ENCODE measurements at places on chromosomes 6 and 20.

DNA sequence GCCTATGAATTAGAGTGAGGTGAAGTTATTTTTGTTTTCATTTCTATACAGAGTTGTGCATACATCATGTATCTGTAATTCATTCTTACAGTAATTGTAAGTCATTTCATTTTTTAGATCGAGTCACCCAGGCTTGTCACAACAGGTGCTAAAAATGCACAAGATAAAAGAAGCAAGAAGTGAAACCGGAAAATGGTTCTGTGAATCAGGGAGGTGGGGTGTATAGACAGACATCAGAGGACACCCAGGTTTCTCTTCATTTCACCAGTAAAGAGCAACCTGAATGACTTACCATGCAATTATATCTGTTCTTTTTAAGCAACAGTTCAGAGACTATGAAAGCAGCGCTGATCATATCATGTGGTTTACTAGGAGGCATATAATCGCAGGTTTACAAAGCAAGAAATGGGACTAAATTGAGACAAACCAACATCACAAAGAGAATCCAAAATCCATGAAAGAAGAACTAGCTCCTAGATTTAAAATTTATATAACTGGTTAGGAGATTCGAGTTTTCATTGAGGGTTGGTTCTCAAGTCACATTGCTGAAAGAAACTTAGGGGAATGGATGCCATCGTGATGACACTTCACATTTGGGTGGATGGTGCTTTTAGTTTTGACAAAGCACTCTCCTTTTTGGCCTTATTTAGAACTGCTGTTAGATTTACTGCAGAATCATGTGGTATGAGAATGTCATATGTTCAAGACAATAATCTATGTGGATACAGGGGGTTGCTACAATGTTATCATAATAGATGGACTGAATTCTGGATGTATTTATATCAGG, 27.9 kb upstream of the TBC1D7 start:
- DNase-seq, result no peak

GRCh38 chr6:140599916-140600315, 1225.5 kb upstream of the CITED2 start:
- DNase-seq, result no peak

DNA sequence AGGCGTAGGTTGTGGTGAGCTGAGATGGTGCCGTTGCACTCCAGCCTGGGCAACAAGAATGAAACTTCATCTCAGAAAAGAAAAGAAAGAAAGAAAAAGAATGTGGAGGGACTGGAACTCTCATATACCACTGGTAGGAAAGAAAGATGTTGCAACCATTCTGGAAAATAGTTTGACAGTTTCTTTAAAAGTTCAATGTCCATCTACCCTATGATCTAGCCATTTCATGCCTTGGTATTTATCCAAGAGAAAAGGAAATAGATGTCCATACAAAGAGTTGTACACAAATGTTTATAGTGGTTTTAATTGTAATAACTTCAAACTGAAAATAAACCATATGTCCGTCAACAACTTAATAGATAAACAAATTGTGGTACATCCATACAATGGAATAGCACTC, 190.1 kb upstream of the ZNF217 start:
- no peak for DNase-seq

DNA sequence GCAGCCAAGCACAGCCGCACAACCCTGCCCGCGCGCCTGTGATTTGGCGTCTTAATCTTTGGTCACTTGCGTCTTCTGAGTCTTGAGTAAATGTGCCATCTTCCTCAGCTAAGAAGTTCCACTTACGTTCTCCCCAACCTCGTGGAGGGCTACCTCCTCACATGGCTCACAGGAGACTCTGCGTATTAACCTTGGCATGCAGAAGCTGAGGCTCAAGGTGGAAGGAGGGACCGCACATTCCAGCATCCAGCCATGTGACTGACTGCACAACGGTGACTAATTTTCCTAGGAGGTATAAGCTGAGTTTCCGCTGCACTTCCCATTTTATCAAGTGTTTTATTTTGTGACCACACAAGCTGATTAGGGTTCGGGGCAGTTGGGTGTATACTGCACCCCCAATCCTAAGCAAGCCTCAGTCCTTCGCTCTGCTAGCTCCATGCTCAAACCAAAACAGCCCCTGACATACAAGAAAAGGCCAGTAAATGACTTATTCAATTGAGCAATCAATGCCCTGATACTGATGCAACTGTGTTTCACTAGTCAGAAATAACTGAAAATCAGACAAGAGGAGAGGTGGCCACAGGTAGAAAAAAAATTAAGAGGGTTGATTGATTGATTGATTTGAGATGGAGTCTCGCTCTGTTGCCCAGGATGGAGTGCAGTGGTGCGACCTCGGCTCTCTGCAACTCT, 7.0 kb downstream of the BEND3 start:
- DNase-seq, result no peak

GRCh38 chr20:51489611-51490010, 52.9 kb downstream of the NFATC2 start:
- no peak for DNase-seq

DNA sequence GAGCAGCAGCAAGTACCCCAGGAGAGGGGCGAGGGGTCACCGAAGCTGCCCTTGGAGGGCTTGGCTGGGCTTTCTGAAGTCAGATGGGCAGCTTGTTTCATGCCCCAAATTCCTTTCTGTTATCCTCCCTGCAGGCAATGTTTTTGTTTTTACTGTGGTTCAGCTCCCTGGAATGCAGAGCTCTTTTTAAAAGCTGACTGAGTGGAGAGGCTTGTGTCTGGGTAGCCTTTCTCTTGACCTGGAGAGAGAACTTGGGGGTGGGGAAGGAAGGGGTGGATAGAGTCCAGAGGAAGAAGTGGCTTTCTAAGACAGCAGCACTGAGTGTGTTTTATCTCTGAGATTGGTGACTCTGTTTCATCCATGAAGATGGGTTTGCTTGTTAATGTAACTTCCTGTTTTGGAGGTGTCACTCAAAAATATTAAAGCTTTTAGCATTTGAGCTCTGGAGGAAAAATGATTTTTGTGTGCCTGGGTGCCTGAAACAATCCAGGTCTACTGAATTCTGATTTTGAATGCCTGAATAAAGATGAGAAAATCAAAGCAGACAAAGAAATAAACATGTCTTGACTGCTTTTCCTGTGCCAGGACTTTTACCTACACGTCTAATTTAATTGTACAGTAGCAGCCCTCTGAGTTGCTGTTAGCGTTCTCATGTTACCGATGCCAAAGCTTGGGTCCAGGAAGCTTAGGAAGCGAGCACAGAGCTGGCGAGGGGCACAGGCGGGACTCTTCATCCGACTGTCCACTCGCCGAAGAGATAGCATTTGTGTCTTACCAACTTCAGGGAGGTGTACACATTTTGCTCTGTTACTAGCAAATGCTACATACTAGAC, 78.2 kb upstream of the EEF1E1 start:
- no peak for DNase-seq

Data from effector CD4-positive, alpha-beta T cell (primary cell).